ENCODE measurements at places on chromosomes 4 and X.
A peak's percentile ranks its signal among the peaks of the same experiment; 100 is the strongest.

- no peak for DNase-seq
Observed at GRCh38 chrX:107206697-107207065, 270 bp downstream of the DNAAF6 start.

DNA sequence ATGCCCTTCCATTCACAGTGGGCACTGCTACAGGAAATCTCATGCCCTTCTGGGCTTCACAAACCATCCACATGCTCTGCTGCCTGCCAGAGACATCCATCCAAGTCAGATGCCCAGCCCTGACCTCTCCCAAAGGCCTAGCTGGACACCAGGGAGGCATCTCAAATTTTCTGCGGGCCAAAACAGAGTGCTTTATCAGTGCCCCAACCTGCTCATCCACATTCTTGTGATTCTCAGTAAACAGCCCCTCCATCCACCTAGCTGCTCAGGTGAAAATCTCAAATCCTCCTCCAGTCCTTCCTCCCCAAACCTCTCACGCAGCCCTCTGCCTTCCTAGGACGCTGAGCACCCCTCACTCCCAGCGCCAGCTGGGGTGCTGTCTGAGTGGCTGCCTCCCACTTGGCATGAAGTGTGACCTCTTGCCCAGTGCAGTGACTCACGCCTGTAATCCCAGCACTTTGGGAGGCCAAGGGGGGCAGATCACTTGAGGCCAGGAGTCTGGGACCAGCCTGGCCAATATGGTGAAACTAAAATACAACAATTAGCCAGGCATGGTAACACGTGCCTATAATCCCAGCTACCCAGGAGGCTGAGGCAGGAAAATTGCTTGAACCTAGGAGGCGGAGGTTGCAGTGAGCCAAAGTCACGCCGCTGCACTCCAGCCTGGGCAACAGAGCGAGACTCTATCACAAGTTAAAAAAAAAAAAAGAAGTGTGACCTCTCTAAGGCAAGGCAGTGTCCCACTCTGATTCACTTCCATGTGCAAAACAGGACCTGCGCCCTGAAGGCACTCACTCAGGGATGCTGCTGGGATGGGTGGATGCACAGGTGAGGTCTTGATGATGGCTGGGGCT is 1.7 kb upstream of the AFAP1 start:
- DNase-seq = no peak

- DNase-seq = no peak
Observed at GRCh38 chr4:98672583-98673287, 14.3 kb upstream of the TSPAN5 start.

DNA sequence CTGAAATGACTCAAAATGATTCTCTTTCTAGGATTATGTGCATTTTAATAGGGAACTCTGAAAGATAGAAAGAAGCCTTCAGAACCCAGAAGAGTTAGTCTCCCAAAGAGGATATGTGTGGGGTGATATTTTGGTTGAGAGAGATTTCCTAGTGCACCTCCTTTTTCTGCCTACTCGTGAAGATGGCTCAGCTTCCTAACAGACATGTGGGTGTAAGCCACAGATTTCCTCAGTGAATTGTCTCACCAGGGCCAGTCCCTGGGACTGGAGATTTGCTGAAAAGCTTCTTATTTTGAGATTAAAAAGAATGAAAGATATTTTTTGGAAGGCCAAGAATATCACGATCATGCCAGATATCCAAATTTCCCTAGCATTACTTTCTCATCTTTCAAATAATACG is 42.8 kb downstream of the MAGEB17 start:
- no peak for DNase-seq

DNA sequence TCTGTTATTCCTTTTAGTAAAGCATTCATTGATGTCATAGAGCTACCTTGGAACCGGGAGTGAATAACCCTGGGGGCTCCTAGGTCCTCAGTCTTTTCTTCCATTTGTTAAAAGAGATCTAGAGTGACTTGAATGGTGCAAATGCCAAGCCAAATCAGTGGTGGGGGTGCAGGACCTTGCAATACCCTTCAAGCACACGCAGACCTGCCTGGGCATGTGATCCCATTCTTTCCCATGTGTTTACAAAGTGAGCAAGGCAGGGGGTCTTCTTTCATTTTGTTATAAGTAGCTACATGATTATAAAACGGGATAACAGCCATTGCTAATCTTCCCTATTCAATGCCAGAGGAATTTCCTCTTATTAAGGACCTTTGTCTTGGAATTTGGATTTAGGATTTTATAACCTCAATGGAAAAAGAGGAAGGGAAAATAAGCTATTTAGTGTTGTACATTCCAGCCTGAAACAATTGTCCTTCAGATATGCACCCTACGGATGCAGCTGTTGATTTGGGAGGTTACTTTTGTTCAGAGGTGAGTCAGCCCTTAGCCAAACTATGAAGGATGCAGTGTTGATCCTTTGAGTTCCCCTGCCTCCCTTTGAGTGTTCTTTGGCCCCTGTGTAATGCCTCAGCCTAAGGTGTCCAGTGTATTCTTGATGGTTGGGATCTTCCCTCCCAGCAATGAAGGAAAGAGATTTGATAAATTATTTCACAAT is 623.8 kb upstream of the HTR2C start:
- DNase-seq = no peak

DNA sequence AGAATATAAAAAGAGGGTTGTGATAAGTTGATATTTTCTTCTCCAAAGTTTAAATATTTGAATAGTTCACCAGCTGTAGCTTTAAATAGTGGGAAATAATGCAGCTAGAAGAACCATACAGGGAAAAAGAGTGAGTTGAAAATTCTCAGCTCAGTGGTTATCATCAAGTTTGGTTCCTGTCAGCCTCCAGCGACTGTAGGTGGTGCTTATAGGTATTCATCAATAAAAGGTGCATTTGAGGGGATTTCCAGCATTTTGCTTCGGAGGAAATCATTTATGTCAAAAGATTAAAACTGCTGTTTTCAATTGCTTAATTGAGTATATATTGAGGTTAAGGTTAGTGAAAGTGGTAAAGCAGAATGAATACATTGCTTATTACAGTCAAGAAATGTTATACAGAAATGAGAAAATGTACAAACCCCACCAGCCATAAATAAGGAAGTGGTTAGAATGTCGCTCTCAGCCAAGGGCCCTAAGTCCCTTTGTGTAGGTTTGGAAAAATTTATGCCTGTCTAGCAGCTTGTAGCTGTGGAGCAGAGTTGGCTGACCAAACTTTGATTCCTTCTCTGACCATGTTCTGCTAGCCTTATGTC is 532.9 kb upstream of the FTHL17 start:
- DNase-seq = no peak

- no peak for DNase-seq
Observed at GRCh38 chr4:105633241-105633640, 75.2 kb downstream of the INTS12 start.

- no peak for DNase-seq
Observed at GRCh38 chr4:26748811-26749210, 111.8 kb upstream of the STIM2 start.

- DNase-seq = no peak
Observed at GRCh38 chr4:185552254-185552653, 16.9 kb upstream of the PDLIM3 start.

- DNase-seq = no peak
Observed at GRCh38 chr4:76090241-76090691, 15.8 kb downstream of the ART3 start.

- DNase-seq = no peak
Observed at GRCh38 chr4:168071304-168071703, 21.0 kb upstream of the ANXA10 start.

DNA sequence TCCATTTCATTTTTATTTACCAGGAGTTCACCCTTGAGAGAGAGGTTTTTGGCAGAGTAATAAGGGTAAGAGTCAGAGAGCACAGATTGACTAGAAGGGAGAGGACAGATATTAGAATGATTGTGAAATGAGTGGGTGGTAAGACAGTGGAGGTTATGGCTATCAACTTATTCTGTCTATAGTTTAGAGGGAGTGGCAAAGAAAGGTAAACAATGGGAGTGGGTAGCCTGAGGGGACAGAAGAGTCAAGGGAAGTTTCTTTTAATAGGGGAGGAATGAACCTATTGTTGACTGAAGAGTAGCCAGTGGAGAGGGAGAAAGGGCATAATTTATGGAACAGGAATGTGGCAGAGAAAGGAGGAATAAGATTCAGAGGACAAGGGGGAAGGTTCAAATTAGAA is 186.5 kb upstream of the NRK start:
- no peak for DNase-seq

DNA sequence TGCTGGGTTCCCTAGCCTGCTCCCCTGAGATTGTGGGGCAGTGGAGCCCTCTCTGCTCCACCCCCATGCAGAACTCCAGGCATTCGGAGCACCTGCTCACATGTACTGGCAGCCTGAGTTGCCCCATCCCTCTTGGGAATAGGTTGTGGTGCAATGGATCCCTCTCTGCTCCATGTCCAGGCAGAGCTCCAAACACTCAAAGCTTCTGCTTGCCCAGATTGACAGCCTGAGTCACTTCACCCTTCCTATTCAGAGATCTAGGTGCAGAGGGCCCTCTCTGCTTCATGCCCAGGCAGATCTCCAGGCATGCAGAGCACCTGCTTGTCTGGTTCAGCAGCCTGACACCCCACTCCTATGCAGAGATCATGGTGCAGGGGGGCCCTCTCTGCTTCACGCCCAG is 18.6 kb upstream of the TEX13B start:
- DNase-seq = no peak

DNA sequence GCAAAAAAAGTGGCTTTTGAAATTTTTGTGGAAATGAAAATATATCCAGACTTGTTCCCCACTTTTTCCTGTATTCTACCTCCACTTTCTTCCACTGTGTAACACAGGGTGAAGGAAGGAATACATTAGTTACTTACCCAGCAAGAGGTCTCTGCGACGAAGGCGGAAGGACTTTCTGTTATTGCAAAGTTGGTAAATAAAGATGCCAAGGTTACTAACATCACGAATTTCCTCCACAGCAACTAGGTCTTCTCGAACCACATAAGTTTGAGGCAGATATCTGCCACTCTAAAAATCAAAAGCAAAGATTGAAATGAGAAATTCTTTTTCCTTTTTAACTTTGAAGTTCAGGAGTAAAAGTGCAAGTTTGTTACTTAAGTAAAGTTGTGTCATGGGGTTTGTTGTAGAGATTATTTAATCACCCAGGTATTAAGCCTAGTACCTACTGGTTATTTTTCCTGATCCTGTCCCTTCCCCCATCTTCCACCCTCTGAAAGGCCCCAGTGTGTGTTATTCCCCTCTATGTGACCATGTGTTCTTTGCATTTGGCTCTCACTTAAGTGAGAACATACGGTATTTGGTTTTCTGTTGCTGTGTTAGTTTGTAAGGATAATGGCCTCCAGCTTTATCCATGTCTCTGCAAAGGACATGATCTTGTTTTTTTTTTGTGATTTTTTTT is 5.8 kb downstream of the ITM2A start:
- DNase-seq = no peak

GRCh38 chr4:87066403-87067123 is 131.8 kb downstream of the AFF1 start:
- no peak for DNase-seq

GRCh38 chr4:122015203-122015602 is 63.3 kb upstream of the TRPC3 start:
- DNase-seq = no peak

GRCh38 chrX:135740681-135741149 is 27.3 kb downstream of the CT45A1 start:
- peak; percentile 68 for DNase-seq

DNA sequence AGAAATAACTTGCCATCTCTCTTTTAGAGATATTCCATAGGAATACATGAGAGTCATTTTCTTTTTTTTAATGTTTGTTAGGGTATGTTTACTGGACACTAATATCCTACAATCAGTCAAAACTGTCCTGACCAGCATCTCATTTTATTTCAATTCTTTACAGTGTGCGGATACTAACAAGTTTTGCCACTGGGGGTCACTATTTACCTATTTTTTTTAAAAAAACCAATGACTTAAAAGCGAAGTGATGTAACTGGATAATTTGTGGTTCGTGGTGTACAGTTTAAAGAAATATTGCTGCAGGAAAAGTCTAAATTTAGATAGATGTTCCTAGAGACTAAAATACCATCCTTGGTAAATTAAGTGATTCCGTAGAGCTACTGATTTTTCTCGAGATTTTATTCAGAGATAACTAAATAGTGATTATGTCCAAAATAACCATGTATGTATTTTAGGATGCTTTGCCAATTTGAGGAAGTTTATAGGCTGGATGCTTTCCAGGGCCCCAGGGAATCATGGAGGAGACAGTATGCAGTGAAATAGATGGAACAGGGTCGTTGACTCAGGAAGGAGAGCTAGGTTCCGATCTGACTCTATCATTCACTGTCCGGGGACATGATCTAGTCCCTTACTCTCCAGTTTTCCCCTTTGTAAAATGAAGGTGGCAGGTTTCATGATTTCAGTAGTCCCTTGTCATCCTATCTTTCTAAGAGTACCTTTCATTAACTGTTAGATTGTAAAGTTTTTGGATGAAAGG is 34.0 kb upstream of the GNPDA2 start:
- DNase-seq = no peak

DNA sequence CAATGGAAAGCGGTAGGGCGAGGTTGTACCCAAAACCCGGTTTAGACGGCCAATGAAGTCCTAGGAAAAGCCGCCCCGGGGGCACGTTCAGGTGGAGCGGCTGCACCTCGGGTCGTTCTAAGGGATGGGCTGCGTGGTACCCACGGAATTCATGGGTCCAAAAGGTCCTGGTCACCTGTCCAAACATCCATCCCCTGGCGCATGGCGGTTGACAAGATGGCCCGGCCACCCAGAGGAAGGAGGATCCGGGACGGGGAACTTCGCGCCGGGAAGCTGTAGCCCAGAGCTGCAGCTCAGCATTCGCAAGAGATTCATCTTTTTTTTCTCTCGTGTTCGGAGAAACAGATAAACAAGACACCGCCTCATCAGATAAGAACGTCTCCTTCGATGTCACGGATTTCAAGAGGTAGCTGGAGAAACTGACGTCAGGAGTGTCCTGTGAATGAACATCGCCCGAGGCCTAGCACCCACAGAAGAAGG is 10.9 kb downstream of the PITX2 start:
- DNase-seq = no peak

DNA sequence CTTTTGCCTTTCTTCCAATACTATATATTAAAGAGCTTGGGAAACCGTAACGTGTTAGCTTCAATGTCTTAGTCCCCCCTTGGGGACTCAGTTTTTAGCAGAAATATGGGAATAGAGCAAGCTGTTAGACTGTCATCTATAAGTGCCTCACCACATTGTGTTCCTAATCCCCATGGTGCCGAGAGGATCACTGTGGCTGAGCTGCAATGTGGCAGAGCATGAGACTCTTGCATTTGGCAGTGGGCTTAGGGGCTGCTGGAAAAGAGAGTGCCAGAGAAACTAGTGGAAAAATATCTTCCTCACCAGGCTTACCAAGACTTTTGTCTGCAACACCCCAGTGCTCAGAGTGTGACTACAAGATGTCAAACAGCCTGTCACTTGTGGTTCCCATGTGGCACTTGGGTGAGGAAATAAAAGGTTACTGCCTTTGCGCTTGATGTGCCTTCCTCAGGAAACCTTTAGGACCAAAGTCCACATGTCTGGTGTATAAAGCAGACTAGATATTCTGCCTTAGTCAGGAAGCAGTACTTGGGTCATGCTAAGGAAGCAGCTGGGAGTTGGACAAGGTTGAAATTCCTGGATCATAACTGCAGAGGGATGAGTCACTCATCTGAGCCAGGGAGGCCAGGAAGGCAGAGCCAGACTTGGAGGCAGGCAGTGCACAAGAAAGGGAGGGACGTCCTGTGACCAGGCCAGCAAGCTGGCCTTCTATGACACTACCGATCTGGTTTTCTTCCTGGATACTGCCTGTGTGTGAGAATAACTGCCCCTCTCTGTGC is 9.7 kb upstream of the MAGEA4 start:
- no peak for DNase-seq
